ENCODE measurements at places on chromosomes 2 and 18.

- no peak for DNase-seq
These were observed 1.7 kb downstream of the THSD7B start for GRCh38 chr2:136767030-136767429.

GRCh38 chr2:88735853-88736252 lies 44.4 kb downstream of the RPIA start:
- DNase-seq: peak; percentile 4

- no peak for DNase-seq
These were observed 573.3 kb downstream of the LRP1B start for GRCh38 chr2:141557329-141558095.

GRCh38 chr18:12921178-12921577 lies 26.6 kb upstream of the SEH1L start:
- DNase-seq: no peak

- no peak for DNase-seq
These were observed 218.7 kb downstream of the ARHGAP15 start for GRCh38 chr2:143347901-143348414.

- DNase-seq: no peak
These were observed 39.7 kb downstream of the COLEC12 start for GRCh38 chr18:460791-461190.

DNA sequence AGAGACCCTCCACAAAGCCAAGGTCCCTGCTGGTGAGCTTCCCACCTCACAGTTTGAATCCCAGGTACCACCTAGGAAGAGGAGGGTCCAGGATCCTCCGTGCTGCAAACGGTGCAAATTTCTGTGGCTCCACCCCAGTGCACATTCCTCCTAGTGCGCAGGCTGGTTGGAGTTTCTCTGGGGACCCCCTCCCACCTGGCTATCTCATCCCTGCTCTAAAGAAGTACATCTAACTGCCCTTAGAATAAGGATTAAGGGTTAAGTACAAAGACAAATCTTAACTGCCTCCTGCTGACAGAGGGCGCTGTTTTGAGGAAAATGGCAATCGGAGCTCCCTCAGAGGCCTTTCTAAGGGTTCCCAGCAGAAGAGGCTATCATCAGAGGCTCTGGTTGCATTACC lies 109.6 kb upstream of the FSIP2 start:
- DNase-seq: no peak
